ENCODE measurements at places on chromosomes 2 and 18.

DNA sequence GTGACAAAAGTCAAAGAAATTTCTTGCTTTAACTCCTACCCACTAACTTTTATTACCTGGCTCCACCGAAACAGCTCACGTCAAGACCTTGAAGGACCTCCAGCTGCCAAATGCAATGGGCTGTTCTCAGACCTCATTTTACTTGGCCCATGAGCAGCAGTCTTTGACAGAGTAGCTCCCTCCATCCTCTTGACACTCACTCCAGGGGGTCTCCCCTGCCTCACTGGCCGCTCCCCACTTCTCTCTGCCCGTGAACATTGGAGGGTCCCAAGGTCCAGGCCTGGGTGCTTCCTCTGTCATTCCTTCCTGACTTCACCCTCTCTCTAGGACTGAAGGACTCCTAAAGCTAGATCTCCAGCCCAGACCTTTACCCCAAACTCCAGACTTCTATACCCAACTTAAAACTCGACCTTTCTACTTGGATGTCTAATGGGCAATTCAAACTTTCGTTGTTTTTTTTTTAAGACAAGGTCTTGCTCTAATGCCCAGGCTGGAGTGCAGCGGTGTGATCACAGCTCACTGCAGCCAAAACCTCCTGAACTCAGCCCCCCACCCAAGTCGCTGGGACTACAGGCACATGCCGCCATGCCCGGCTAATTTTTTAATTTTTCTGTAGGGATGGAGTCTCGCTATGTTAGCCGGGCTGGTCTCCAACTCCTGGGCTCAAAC lies 92.9 kb upstream of the ST3GAL5 start:
- DNase-seq = no peak

GRCh38 chr18:46577546-46577945 lies 79.5 kb downstream of the LOXHD1 start:
- DNase-seq = no peak

DNA sequence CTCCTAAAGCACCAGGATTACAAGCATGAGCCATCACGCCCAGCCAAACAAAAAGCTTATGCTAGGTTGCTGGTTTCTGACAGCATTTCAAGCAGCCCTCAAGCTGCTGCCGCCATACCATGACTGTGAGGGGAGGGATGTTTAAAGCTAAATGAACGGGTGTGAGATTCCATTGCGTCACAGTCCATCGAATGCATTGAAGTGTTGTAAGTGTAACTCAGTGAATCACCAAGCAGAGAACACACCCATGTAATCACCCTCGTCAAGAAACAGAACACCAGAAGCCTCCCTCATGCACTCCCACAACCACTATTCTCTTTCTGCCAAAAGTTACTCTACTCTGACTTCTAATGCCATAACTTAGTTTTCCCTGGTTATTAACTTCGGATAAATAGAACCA lies 32.8 kb upstream of the MC5R start:
- DNase-seq = no peak

GRCh38 chr18:5417342-5417741 lies 121.8 kb upstream of the ZBTB14 start:
- DNase-seq = no peak

- no peak for DNase-seq
Measured at GRCh38 chr18:66211749-66212148, 392.1 kb downstream of the CDH19 start.

DNA sequence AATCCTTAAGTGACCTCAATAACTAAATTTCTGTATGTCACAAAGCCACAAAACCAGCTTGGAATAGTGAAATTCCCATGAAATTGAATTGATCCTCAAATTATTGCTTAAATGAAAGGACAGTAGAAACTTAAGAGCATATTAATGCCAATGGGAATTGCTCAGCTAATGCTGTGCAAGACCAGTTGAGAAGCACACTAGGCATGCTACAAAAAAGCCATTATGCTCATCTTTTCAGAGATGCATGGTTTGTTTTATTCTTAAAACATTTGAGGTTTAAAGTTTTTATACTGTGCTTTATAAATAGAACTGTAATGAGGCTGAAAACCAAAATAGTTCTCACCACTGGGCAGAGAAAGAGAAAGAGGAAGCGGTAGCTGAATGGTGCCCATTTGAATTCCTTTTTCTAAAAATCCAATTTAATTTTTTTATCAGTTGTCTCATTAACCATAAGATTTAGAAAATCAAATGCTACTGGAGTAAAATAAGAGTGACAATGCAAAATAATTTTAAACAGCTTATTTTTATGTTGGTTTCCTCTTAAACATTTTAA lies 98.6 kb downstream of the LNPK start:
- no peak for DNase-seq

GRCh38 chr2:126802774-126803433 lies 95.8 kb upstream of the TEX51 start:
- DNase-seq = no peak

- DNase-seq = peak; percentile 49
Measured at GRCh38 chr2:182784777-182785176, 68.7 kb downstream of the DNAJC10 start.

GRCh38 chr2:216292886-216293301 lies 79.4 kb downstream of the MARCHF4 start:
- no peak for DNase-seq

DNA sequence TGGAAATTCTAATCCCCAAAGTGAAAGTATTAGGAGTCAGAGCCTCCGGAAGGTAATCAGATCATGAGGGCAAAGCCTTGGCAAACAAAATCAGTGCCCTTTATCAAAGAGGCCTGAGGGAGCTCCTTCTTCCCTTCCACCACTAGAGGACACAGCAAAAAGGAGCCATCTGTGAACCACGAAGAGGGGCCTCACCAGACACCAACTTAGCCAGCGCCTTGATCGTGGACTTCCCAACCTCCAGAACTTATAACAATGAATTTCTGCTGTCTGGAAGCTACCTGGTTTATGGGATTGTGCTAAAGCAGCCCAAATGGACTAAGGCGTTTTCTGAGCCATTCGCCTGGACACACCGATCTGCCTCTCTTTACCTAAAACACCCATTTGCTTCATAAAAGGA lies 133.1 kb downstream of the EIPR1 start:
- no peak for DNase-seq

- no peak for DNase-seq
Measured at GRCh38 chr2:242046206-242046826, 176.8 kb downstream of the RTP5 start.

DNA sequence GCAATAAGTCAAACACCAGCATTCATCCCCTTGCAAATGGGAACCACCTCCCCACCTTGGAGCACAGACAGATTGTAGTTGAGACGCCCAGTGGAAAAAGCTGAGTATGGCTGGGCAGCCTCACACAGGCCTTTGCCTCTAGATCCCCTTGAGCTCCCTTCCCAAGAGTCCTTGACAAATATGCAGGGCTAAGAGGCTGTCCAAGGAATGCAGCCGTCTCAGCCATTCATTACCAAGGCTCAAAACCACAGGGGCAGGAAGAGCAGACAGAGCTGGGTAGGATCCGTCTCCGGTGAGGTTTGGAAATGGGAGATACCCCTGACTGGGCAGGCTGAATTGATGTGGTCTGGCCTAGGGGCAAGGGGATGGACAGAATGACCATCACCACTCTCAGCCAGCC lies 557.1 kb downstream of the TNS1 start:
- no peak for DNase-seq

GRCh38 chr2:119706221-119706620 lies 27.2 kb downstream of the TMEM177 start:
- DNase-seq = no peak

DNA sequence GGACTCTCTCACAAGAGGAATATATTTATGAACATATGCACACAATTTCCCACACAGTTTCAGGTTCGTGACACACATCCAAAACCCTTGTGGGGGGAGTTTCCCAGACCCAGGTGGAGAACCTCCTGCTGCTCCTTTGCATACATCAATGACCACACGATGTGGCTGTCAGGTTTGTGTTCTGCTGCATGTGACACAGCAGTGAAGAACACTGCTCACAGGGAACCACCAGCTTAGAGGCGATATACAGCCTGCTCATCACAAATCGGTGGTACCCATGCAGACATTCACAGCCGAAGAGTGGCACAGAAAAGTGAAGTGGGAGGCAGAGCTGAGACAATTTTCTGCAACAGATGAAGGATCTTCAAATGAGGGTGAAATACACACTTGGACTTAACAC lies 175.6 kb upstream of the ZFP36L2 start:
- no peak for DNase-seq

GRCh38 chr2:241803387-241804325 lies 5.3 kb upstream of the NEU4 start:
- DNase-seq = peak; percentile 25
